ENCODE measurements at places on chromosomes 12 and 14.

DNA sequence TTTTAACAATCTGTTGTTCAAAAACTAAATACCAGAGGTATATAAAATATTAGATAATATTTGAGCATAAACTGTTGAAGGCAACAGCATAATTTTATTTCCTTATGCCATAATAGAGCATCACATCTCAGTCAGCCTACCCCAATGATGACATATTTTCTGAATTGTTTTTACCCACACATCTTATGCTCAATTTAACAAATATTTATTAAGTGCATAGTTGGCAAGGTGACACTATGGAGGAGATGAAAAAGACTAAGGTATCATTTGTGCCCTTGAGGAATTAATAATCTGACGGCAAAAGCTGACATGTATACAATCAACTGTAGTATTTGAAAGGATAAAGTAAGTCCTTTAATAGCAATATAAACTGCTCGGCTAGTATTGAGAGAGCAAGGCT is 102.4 kb downstream of the SYT1 start:
- DNase-seq: no peak

DNA sequence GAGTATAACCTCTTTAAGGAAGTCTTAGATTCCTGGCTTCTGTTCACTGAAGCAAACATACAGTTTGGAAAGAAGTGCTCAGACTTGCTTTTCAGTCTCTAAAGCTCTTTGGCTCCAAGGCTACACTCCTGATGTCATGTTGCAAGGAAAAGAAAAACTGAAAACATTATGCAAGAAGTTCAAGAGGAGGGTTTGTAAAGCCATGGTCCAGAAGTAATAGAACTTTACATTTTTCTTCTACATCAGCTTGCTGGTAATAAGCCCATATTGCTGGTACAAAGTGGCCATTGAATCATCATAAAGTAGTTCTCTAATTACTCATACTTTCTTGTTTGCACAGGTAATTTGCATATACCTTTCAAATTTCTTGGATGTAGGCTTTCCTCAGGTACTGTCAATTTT is 83.6 kb downstream of the BBS10 start:
- DNase-seq: no peak

DNA sequence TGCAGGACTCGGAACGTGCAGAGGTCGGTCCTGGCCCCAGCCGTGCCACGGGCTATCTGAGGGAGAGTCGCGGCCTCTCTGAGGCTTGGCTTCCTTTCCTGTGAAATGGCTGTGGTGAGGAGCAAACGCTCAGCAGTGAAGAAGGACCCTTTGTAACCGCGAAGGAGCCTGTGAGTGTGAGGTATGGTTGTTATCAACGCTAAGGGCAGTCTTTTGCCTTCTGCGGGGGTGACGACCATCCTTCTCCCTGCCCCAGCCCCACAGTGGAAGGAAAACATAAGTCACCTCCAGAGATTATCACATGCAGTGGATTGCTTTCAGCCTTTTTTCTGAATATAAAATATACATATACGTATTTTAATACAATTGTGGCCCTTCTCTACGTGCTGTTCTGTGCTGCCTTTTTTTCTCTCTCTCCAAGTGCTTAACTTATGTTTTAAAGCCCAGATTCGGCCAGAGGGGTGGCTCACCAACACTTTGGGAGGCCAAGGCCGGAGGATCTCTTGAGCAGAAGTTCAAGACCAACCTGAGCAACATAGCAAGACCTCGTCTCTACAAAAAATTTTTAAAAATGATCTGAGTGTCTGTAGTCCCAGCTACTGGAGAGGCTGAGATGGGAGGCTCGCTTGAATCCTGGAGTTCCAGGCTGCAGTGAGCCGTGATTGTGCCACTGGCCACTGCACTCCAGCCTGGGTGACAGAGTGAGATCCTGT is 17.4 kb downstream of the TAMALIN start:
- no peak for DNase-seq

DNA sequence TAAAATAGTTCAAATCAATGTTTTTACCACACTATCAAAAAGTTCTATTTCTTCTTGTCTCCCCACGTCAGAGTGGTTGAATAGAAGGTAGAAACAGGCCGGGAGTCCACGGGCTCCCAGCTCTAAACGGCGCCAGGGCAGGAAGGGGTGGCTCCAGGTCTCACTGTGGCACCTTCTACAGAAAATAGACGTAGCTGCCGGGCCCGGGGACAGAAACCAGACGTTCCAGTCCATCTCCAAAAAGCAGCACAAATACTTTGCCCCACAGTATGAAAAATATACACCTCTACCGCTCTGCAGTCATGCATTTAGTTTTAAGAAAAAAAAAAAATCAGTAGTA is 30.9 kb downstream of the CCNK start:
- DNase-seq: no peak

DNA sequence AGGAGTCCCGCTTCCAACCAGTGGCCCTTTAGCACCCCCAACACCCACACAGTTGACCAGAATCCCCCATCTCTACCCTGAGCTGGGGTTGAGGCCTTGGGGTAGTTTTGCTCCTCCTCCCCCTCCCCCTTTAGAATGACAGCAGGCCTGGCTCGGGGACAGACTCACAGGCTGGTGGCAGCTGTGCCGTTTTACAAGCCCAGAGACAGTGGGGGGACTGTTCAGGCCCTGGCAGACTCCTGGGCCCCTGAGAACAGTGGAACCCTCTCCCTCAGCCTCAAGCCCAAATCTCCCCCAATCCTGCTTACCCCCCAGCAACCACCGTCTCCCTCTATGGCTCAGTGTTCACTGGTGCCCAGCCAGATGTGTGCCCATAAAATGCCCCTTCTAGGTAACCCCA is 10.1 kb downstream of the TMEM119 start:
- DNase-seq: no peak

GRCh38 chr12:51729331-51729730 is 119.2 kb downstream of the FIGNL2 start:
- DNase-seq: no peak

DNA sequence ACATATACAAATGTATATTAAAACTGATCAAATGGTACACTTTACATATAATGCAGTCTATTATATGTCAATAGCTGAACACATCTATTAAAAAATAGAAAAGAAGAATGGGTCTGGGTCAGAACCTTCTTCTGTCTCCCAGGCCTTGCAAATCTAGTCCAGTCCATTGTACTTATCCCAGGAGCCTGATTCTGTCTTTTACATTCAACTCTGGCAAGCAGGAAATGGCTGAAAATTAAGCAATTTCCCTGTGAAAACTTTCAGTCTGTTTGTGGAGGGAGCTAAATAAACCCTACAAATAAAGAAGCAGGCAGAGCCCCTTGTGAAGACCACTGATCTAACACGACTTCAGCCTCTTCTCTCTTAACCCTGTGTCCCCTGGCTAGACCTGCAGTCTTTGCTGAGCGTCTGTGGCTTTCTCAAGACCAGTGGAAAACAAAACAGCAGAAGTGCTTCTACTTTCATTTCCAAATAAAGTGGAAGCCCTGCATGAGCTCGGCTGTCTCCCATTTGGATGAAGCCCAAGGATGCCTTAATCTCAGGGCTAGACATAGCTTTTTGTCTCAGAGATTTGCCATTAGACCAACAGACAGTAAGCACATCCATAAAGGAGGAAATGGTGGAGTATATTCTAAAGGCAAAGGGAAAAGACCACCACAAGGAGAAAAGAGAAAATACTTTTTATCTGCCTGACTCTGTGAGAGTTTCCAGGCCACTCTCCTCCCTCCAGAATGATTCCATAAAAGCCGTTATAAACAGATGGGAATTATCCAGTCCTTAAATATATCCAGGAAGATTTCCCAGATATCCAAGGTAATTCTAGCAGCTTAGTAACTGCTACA is 48.2 kb downstream of the CRACR2A start:
- DNase-seq: no peak

- DNase-seq: no peak
These were observed 138.8 kb downstream of the CALM1 start for GRCh38 chr14:90535556-90536090.

DNA sequence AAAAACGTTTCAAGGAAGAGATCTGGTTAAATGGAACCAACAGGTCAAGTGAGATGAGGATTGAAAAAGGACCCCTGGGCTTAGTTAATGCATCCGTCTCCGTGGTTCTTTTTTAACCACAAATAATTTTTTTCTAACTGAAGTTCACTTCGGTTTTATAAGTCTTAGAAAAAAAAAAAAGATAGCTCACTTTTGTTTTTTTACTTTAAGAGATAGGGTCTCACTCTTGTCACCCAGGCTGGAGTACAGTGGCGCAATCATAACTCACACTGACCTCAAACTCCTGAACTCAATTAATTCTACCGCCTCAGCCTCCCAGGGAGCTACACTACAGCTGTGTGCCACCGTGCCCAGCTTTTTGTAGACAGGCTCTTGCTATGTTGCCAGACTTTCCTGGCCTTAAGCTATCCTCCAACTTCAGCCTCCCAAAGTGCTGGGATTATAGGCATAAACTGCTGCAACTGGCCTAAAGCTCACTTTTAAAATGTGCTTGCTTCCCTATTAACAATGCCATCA is 11.8 kb downstream of the HNRNPC start:
- DNase-seq: no peak

- no peak for DNase-seq
These were observed 23.3 kb downstream of the NPC2 start for GRCh38 chr14:74469548-74470518.

DNA sequence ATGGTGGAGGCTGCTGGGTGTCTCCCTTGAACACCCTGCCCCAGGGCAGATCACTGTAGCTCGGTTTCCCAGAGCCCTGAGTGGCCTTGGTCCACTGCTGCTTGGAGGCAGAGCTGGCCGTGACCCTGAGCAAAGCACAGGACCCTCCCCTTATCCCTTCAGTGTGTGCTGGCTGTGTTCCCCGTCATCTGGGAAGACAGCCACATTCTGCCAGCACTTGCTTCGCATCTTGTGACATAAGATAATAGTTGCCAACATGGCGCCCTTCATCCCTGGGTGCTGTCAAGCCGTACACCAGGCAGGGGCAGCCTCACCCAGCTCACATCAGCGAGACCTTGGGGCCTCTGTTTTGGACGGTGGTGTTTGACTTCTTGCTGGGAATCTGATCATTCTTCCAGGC is 12.1 kb upstream of the ALDH2 start:
- no peak for DNase-seq

DNA sequence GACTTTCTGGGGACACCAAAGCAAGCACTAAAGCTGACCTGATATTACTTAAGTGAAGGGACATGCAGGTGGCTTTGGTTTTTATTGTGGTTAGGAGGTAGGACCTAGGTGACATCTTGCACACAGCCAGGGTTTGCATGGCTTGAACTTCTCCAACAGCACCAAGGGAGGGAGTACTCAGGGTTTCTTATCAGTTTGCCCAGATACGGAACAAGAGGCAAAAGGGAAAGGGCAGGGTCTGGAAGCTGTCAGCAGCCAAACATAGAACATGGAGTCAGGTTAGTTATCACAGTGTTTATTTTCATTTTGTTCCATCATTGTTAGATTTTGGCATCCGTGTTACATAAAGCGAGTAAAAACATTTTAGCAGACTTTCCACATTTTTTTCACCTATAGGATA is 186.3 kb upstream of the CLEC14A start:
- no peak for DNase-seq

DNA sequence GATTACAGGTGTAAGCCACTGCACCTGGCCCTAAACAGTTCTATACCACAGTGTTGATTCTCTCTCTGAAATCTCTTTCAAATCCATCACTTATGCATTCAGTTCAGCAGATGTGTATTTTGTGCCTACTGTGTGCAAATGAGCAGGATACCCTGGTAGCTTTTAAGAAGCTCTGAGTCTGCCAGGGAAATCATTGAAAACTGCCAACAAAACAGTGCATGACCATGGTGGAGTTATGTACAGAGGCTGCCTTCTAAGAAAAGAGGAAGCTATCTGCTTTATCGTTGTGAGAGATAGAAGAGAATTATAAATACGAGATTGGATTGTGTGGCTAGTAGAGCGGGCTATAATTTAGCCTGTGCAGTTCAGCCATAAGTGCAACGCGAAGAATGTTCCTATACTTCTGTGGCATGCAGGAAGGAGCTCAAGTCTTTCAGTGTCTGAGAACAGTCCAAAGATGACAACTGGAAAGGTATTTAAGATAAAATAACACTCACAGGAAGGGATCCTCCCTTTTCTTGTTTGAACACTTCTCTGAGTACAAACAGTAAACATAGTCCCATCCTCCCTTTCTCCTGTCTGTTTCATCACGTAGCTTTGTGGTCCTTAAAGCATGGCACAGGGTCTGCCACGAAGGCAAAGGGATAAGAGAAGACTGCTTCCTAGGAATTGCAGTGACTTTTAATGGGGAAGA is 4.3 kb downstream of the DIP2B start:
- DNase-seq: no peak

DNA sequence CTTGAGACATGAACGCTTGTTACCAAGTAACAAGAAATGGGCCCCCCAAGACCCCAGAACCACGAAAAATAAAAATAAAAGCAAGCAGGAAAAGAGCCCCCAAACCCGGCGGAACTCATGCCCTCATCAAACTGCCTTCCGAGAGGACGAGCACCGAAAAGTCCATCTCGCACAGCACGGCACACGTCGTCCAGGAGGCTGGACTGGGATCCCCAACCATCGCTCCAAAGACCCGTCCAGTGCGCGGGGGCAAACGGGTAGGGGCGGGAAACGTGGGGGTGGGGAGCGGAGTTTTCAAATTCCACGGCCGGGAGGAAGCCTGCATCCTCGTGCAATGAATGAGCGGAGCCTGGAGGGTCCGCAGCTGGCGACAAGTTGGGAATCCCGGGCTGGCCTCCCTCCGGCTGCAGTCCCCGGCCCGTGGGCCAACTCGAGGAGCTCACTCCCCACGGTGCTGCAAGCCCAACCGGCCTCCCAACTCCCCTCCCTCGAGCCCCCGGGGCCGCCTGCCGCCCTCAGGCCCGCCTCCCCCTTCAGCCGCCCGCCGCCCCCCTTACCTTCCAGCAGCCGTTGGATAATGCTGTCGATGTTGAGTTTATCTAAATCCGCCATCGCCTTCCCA is 484 bp downstream of the PPP1CC start:
- DNase-seq: no peak

DNA sequence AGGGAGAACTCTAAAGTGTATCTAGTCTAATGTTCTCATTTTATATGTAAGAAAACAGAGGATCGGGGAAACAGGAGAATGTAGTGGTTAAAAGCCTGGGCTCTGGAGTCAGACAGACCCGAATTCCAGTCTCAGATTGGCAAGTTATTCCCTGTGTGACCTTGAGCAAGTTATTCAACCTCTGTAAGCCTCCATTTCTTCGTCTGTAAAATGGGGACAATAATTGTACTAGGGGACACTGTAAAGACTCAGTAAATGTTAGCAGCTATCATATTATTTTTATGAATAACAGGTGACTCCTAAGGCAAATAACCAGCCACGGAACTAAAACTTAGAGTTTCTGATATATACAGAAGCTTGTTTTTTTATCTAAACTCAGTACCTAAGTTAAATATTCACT is 152.1 kb downstream of the APAF1 start:
- no peak for DNase-seq

- DNase-seq: no peak
These were observed 14.0 kb downstream of the RNF34 start for GRCh38 chr12:121413917-121414316.

GRCh38 chr14:69501423-69501838 is 16.9 kb downstream of the PLEKHD1 start:
- no peak for DNase-seq

DNA sequence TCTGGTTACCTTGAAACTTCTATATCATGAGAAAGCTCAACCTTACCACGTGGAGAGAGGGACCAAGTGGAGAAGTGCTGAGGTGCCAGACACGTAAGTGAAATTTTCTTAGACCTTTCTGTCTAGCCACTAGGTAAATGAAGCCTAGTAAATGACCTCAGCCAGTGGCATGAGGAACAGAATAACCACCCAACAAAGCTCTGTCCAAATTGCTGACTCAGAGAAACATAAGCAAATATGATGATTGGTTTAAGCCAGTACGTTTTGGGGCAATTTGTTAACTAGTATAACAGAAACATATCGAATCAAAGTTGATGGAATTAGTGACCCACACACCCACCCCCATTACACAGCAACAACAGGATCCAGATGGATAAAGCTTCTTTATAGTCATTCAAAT is 75.2 kb upstream of the MAX start:
- DNase-seq: no peak
